ENCODE measurements at places on chromosomes 7 and 10.

DNA sequence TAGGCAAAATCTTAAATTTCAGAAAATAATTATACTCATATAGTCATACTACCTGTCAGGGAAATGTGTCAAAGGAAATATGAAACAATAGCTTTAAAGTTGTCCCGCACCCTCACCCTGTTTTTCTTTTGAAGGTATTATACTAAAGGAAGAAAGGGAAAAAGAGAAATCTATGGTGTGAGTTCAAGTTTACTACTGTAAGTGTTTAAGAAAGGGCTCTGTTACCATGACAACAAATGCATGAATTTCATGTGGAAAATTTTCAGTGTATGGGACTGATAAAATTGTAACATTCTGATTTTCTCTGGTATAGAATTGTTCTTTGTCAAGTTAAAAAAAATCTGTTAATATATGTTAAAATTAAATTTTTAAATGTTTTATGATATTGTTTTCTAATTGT, 229.8 kb downstream of the ADK start:
- DNase-seq: no peak

- DNase-seq: no peak
Measured at GRCh38 chr7:139940866-139941265, 111.8 kb downstream of the TBXAS1 start.

DNA sequence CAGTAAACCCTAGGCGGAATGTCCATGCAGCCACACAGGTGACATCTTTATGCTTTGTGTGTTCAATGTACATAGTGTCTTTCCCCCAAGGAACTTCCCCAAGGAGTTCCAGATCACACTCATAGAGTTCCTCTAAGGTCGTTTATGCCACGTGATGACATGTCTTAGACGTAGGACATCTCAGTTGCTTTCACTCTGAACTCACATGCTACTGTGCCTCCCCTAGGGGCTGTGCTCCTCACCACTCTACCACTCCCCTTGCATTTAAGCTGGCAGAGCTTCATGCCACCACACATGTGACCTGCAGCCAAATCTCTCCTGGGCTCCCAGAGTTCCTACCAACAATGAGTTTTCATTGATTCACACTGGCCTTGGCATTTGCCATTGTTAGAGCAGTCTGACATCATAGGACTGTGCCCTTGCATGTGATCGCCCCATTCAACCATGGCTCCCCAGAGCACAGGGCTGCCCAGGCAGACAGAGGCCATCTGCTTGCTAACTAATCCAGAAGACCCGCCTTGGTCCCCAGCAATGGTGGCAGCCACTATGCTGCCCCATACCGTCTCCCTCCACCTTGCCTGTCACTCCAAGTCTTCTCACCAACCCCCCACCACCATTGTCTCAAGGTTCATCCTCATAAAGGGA, 95.3 kb upstream of the MACROH2A2 start:
- DNase-seq: no peak

GRCh38 chr10:88114368-88114767, 250.9 kb downstream of the PTEN start:
- DNase-seq: no peak

DNA sequence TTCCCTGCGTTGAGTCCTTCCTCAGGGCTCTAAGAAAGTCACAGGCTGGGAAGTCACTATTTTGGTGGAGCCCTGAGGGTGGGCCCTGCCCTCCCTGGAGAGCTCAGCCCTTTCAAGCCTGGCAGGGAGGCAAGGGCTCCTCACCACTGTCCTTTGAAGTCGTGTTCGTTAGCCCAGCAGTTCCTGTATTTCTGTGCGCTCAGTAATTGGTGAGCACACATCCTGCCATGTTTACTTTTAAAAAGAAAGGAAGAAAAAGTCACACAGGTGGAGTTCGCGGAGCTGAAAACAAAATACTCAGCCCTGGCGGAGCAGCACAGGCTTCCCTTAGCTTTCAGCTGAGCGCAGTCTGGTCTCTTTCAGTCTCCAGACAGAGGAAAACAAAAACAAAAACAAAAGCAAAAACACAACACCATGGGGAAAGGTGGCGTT, 37.1 kb downstream of the PRKCQ start:
- DNase-seq: peak; percentile 25

DNA sequence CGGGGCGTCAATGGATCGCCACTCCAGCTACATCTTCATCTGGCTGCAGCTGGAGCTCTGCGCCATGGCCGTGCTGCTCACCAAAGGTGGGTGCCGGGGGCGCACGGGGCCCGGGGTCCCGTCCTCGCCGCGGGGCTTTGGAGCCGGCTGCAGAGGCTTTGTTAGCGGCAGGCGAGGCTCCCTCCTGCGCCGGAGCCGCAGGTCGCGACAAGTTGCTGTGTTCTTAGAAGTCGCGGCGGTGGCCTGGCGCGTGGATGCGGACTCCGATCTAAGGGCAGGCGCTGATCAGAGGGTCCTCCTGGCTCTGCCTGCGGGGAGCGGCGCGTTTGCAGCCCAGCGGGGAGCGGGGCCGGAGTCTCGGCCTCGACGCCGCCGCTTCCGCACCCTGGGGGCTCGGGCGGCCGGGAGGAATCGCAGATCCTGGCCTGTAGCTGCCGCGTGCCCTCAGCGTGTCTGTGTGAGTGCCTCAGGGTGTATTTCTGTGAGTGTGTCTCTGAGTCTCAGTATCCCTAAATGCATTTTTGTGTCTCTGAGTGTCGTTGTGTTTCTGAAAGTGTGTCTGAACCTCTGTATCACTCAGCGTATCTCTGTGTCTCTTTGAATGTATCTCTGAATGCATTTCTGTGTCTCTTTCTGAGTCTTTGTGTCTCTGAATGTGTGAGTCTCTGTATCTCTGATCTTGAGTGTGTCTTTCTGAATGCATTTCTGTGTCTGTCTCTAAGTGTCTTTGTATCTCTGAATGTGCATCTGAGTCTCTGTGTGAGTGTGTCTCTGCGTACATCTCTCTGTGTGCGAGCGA, 766 bp downstream of the BAMBI start:
- DNase-seq: no peak

DNA sequence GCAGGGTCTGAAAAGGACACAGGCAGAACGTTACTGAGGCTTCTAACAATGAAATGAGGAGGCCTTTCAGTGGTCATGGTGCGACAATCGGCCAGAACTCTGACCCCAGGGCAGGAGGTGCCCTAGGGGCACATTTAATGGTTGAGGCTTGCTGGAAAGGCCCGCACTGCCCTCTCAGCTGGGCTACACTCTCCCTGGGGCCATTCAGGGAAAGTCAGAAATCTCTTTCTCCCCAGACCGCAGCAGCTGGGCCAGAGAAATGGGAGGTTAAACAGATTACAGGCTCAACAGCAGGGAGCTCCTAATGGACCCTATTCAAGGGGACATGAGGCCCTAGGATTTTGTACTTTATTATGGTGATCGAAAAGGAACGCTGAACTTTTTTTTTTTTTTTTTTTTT, 85.6 kb upstream of the FGFR2 start:
- DNase-seq: no peak

- no peak for DNase-seq
Measured at GRCh38 chr7:4960363-4960762, 1.4 kb upstream of the MMD2 start.

- DNase-seq: no peak
Measured at GRCh38 chr10:74044419-74044818, 46.5 kb downstream of the VCL start.

- no peak for DNase-seq
Measured at GRCh38 chr7:115230882-115231571, 309.1 kb downstream of the MDFIC start.

DNA sequence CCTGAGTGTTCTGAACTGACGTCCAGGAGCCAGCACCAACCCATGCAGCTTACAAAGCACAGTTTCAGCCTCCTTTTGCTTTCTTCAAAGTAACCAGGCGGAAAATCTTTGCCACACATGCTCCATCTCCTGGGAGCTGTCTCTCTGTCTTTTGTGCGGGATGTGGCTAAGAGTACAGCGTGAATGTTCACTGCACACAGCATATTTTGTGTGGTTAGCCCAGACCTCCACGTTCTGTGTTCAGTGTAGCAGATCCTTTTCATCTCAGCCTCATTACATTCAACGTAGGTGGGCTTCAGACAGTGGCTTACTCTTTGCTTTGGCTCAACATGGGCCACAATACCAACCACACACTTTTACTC, 200.8 kb downstream of the TNS3 start:
- DNase-seq: no peak

- no peak for DNase-seq
Measured at GRCh38 chr10:72020914-72021809, 57.0 kb downstream of the CHST3 start.

- no peak for DNase-seq
Measured at GRCh38 chr7:157150882-157151281, 12.2 kb downstream of the UBE3C start.

GRCh38 chr10:119734396-119735332, 8.8 kb downstream of the INPP5F start:
- DNase-seq: no peak

GRCh38 chr10:70348228-70348850, 34.1 kb downstream of the LRRC20 start:
- peak; percentile 21 for DNase-seq

GRCh38 chr7:146683439-146683838, 566.8 kb downstream of the CNTNAP2 start:
- DNase-seq: no peak

- no peak for DNase-seq
Measured at GRCh38 chr10:116169782-116170445, 103.1 kb downstream of the GFRA1 start.

GRCh38 chr7:17497549-17498167, 199.2 kb downstream of the AHR start:
- DNase-seq: no peak
